ENCODE measurements at places on chromosomes 4 and X.

- DNase-seq, result no peak
Observed at GRCh38 chr4:168569066-168569930, 72.4 kb downstream of the PALLD start.

DNA sequence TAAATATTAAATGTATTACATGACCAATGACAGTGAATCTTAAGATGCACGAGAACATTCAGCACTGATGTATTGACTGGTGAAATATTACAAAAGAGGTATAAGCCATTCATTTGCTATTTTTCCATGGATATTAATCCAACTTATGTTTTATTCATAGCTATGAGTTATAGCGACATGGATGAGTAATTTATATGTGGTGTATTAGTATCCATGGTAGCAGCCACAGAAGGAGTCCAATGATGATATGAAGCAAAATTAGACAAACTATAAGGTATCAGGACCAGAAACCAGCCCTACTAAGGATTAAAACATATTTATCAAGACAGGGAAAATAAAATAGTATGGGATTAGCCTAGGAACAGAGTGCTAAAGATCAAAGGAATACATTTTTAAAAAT, 50.7 kb downstream of the THAP9 start:
- no peak for DNase-seq

- no peak for DNase-seq
Observed at GRCh38 chrX:54116391-54116790, 66.7 kb downstream of the FAM120C start.

DNA sequence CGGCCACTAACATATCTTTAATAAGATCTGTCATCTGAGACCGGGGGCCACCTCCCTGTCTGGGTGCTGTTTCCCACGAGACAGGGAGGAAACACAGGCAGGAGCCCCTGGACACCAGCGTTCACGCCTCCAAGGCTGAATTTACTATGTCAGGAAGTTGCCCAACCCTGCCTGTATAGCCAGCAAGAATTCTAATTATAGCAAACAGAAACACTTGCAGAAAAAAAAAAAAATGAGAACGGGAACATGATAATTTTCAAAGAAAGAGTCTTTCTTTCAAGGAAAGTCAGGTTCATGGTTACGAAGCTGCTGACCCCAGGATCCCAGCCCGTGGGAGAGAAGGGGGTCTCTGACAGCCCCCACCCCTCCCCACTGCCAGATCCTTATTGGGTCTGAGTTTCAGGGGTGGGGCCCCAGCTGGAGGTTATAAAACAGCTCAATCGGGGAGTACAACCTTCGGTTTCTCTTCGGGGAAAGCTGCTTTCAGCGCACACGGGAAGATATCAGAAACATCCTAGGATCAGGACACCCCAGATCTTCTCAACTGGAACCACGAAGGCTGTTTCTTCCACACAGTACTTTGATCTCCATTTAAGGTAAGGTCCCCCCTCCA, at the start of gene IL3RA:
IL3RA (plus strand) TSS at position 455 of the 613 bp plus-strand sequence. CDS start 4,981 bp downstream, outside the sequence.
- DNase-seq, result no peak

- no peak for DNase-seq
Observed at GRCh38 chr4:105998171-105999063, 103.1 kb downstream of the NPNT start.

DNA sequence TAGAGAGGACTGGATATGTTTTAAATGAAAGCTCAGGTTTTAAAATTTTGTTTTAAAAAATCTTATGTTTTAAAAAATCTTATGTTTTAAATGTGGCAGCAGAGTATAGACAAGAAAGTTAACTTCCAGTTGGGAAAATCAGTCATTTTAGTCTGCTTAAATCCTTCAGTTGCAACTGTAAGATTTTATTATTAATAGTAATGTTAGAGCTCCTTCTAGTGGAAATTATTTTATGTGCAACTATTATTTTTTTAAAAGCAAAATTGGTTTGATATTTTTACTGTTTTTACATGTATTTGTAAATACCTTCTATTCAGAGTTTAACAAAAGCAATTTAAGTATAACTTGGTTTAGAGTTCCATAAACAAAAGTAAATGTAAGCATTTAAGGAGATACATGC, 8.5 kb upstream of the NUDT6 start:
- no peak for DNase-seq

- no peak for DNase-seq
Observed at GRCh38 chrX:23731951-23732350, 11.1 kb downstream of the ACOT9 start.

- DNase-seq, result no peak
Observed at GRCh38 chr4:110106931-110107296, 91.5 kb downstream of the ELOVL6 start.

DNA sequence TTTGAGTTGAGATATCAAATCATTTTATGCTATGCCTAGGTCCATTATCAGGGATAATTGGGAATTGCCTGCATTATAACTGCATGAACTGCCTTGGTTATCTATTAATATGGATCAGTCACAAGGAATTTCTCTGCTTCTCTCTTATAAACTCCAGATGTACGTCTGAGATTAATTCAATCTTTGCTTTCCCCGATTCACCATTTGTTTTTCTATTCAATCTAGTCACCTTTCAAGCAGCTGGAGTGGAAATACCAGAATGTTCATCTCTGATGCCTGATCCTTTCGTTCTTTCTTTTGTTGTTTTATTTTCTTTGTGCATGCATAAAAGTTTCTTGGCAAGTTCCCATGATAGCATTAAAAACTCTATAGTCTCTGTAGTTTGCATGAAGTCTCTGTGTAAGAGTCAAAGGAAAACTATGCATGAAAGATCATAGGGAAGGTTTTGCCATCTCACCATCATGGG, 22.6 kb downstream of the SYNPO2 start:
- no peak for DNase-seq

DNA sequence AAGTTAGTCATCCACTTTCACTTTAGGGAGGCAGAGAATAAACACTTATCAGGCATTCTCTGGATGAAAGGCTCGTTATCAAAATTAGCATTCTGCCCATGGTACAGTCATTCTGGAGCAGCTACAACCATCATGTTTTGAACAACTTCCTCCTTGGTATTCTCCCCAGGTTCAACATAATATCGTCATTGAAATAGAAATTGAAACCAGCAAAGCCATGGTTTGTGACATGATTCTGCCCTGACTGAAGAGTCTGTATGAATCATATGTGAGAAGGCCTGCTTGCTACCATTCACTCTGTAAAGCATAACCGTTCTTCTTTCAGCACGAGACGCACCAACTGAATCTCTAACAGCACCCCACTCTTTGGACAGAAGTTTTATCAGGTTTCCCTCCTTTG, 127.5 kb upstream of the RADX start:
- no peak for DNase-seq

- DNase-seq, result no peak
Observed at GRCh38 chrX:1465286-1466231, 12.8 kb upstream of the ASMTL start.

- DNase-seq, result no peak
Observed at GRCh38 chrX:129636175-129636681, 18.5 kb downstream of the APLN start.

GRCh38 chr4:18242919-18243693, 221.6 kb upstream of the LCORL start:
- no peak for DNase-seq

GRCh38 chr4:53119680-53120079, 246.2 kb downstream of the SCFD2 start:
- DNase-seq, result no peak

- DNase-seq, result no peak
Observed at GRCh38 chr4:93132631-93133030, 695.9 kb upstream of the ATOH1 start.

- no peak for DNase-seq
Observed at GRCh38 chrX:10514891-10515290, 105.5 kb downstream of the MID1 start.

DNA sequence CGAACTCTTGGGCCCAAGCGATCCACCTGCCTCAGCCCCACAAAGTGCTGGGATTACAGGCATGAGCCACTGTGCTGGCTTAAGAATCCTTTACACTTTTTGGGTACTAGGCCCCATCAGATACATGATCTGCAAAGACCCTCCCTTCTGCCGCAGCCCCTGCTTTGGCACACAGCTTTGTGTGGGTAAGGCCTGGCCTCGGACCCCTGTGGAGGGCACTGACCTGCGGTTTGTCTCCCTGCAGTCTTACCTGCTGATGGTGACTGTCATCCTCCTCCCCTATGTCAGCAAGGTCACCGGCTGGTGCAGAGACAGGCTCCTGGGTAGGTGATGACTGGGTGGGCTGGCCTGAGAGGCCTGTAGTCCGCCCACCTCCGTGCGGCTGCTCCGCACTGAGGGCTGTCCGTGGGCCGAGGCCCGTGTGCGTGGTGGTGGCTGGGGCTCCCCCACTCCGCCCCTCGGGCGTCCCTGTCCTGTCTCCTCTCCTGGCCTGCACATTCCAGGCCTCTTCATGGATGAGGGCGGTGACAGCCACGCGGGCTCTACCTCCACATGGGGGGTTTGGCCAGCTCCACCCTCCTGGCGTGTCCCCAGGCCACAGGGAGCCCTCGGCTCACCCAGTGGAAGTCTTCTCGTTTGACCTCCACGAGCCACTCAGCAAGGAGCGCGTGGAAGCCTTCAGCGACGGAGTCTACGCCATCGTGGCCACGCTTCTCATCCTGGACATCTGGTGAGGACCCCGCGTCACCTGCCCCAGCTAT, 18.0 kb downstream of the DGKQ start:
- DNase-seq, result no peak

DNA sequence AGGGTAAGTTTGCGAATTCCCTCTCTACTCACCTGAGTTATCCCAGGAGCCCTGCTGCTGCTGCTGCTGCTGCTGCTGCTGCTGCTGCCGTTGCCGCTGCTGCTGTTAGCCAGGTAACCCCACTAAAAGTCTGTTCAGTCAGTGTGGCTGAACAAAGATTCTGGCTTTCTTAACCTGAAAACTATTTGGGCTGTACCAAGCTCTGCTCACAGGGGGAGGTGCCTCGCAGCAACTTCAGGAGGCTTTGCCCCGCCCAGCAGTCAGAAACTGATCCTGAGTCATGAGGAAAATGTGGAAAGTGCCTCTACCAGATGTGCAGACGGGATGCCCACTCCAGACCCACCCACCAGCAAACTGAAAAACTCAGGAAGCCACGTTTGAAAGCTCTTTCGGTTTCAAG, at the start of gene CAPN6:
CAPN6 (minus strand) TSS at position 145 of the 400 bp plus-strand sequence. CDS start 6,547 bp downstream, outside the sequence.
- DNase-seq, result no peak

- DNase-seq, result no peak
Observed at GRCh38 chr4:24734511-24734910, 60.9 kb upstream of the SOD3 start.

GRCh38 chr4:132266374-132266773, 882.7 kb upstream of the PCDH10 start:
- no peak for DNase-seq

- DNase-seq, result no peak
Observed at GRCh38 chrX:150184491-150184890, 178.6 kb upstream of the MAMLD1 start.

- no peak for DNase-seq
Observed at GRCh38 chr4:1241466-1241935, 7.4 kb downstream of the CTBP1 start.

DNA sequence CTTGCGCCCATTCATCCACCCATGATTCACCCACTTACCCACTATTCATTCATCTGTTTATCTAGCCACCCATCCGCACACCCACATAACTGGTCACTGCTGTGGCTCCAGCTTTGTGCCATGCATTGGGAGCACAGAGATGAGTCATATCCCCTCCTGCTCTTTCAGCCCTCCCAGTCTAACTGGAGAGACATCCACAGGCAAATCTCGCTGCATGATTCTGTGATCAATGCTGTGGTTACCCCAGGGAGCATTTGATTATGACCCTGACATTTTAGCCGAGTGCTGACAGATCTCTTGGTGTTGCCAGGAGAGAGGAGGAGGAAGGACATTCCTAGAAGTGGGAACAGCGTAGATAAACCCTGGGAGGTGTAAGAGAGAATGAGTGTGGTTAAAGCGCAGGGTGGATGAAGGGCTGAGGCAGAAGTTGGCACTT, 10.4 kb upstream of the PORCN start:
- no peak for DNase-seq

GRCh38 chr4:95124906-95125504, 367.2 kb downstream of the BMPR1B start:
- DNase-seq, result no peak

DNA sequence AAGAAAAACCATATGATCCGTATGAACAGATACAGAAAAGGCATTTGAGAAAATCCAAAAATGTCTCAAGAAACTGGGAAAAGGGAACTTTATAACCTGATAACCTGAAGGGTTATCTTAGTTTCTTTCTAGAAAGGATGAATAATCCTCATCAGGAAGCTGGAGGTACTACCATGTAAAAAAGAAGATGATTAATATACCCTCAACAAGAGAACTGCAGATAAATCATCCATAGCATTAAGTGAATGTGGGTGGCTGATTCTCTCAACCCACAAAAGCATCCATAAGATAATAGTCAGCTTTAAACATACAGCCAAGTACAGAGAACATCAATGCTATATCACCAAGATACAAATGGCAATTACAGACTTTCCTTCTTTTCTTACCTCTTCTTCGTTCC, 26.4 kb downstream of the ANAPC10 start:
- no peak for DNase-seq

DNA sequence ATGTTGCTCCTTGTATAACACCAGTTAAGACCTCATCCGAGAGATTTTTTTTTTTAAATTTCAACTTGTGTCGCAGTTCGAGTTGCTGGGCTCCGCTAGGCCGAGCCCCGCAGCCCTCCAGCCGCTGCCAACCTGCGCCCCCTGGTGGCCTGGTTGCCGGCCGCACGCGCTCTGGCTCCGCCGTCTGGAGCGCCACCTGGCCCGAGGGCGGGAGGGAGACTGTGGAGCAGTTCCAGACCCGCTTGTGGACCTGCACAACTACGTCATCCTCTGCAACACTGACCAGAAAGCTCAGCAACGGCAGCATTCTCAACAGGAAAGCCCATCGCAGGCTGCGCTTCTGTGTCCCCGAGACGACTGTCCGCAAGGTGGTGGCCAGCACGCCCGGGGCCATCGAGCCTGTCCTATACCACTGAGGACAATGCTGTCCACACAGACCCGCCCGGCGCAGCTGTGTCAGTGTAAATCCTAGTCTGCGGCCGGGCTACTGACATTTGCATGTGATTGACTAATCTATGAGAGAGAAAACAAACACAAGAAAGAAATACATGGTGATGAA, 39.1 kb downstream of the ARL9 start:
- peak; percentile 43 for DNase-seq

DNA sequence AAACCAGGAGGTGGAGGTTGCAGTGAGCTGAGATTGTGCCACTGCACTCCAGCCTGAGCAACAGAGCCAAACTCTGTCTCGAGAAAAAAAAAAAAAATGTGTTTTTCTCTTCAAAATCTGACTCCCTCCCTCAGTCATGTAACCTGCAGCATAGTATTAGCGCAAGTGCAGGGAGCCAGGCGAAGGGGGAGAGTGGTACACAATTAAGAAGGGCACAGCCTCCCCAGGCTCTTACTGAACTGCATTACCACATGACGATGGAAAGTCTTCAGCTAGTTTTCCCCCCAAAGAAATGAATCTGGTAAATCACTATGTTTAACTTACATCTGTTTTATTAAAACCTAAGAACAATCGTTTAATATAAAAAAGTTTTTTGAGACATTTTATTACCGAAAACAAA, 32.4 kb downstream of the PALLD start:
- DNase-seq, result no peak

- DNase-seq, result no peak
Observed at GRCh38 chrX:46543441-46543840, 1.8 kb downstream of the ZNF674 start.
